Left cardiac atrium (tissue), 4 donors: ENCODE measurements at places on chromosomes 4 and X.

DNA sequence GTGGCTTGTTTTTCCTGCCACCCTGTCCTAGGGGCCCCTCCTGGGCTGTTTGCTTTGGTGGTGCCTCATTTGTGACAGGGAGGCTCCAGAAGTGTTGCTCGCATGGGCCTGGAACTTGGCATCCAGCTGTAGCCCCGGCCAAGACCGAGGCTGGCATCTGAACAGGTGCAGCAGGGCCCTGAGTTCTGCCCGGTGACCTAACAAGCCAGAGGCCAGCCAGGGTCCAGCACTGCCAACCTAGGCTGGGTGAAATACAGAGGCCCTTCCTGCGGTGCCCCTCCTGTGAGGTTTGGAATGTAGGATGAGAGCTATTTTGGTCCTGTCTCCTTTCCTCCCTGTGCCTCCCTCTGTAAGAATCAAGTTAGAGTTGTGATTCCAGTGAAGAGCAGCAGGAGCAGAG is 58.5 kb downstream of the STARD8 start:
- peak; percentile 2 for DNase-seq

- no peak for DNase-seq
These were observed 104.4 kb upstream of the RAB40AL start for GRCh38 chrX:102832661-102833060.

GRCh38 chr4:86398187-86398586 is 38.3 kb upstream of the MAPK10 start:
- no peak for DNase-seq

DNA sequence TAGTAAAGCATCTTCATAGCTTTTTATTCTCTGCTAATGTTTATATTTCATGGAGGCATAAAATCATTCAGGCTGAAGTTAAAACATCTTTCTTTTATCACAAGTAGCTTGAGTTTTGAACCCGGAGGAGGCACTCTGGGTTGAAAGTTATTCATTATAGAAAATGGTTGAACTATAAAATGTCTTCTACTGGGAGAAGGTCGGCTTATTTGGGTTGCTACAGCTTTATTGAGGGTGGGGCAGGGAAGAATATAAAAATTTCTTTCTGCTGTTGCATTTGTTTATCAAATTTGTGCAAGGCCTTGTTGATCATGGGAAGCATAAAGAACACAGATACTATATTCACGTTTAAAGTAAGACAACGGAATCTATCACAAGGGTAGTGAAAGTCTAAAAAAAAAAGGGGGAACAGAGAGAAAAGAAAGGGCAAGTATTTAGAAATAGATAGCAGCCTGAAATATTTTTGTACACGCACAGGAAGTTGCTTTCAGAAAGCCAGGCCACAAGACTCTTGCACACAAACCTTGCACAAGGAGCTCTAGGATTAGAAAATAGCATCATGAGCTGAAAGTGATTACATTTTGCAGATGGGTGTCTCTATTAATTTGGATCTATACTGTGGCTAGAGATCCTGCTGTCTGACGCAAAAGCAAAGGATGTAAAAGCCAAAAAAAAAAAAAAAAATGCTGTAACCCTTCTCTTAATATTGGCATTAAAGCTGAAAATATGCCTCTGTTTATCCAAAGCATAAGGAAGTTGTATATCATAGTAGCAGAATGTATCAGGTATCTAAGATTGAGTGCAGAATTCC is 37.2 kb upstream of the FAM9C start:
- no peak for DNase-seq

GRCh38 chr4:666822-667544 is 7.1 kb downstream of the ATP5ME start:
- DNase-seq = no peak

GRCh38 chr4:151175754-151176631 is 76.6 kb downstream of the RPS3A start:
- DNase-seq = no peak

- DNase-seq = no peak
These were observed 40.2 kb downstream of the ARHGAP10 start for GRCh38 chr4:147772056-147772455.

GRCh38 chr4:184201179-184201578 is 16.5 kb downstream of the ENPP6 start:
- no peak for DNase-seq

DNA sequence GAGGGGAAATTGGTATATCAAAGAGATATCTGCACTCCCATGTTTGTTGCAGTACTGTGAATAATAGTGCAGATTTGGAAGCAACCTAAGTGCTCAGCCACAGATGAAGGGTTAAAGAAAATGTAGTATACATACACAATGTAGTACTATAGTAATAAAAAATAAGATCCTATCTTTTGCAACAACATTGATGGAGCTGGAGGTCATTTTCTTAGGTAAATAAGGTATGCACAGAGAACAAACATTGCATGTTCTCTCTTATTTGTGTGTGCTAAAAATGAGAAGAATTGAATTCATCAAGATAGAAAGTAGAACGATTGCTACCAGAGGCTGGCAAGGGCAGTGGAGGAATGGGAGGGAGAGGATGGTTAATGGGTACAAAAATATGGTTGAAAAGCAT is 117.9 kb upstream of the TRAM1L1 start:
- no peak for DNase-seq

- no peak for DNase-seq
These were observed 182.2 kb downstream of the PACRGL start for GRCh38 chr4:20882500-20882899.

- DNase-seq = peak; percentile 33
These were observed 68.3 kb downstream of the ABLIM2 start for GRCh38 chr4:8090312-8090711.
